Omental fat pad (tissue), 4 donors: ENCODE measurements at places on chromosomes 13 and 19. TPM values are rescaled to one million over a fixed set of nuclear protein-coding genes. Genes with fewer than 3 reads are reported as not detected.

DNA sequence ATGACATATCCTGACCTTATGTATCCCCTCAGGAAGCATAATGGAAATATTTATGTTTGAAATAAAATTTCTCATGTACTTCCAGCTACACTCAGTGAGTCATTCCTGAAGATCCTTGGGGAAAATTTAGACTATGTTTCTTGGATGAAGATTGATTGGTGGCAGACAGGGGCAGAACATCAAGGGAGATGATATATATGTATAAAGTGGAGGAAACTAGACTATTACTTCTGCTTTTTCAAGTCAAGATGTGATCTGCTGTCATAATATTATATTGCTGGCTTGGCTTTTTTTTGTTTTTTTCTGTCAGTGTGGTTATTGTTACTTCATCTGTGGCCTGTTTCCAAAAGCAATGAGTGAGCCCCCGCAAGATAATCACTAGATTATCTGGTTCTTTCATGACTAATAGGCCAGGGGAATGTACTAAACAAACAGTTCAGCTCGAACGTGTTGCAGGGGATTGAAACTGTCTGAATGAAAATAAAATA lies 87.2 kb upstream of the TNFSF11 start:
- DNase-seq, result no peak

GRCh38 chr19:47377208-47377701 lies 28.1 kb downstream of the DHX34 start:
- DNase-seq, result no peak

GRCh38 chr19:7868671-7869452 lies 5.3 kb downstream of the PRR36 start:
- DNase-seq, result no peak

GRCh38 chr13:21894091-21894490 lies 223.2 kb downstream of the FGF9 start:
- DNase-seq, result no peak

- no peak for DNase-seq
Observed at GRCh38 chr13:82627183-82627582, 1255.1 kb downstream of the SLITRK1 start.

DNA sequence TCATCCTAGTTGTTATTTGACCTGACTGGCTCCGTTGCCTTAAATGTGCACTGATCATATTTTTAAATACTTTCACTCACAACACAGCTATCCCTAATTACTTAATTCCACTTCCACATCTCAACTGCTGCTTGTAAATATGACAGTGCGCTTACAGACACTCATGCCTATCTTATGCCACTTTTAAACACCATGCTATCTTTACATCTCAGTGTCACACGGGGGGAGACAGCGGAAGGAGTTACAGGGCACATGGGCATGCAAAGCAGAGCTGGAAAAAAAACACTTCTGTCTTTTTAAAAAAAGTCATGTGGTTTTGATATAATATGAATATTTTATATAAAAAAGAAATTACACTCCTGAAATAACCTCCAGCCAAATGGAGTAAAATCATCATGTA lies 44.1 kb downstream of the SMAD9 start:
- DNase-seq, result no peak

- no peak for DNase-seq
Observed at GRCh38 chr19:56273563-56274117, 1.1 kb downstream of the EDDM13 start.

GRCh38 chr13:105050686-105051085 lies 1484.8 kb downstream of the EFNB2 start:
- no peak for DNase-seq

DNA sequence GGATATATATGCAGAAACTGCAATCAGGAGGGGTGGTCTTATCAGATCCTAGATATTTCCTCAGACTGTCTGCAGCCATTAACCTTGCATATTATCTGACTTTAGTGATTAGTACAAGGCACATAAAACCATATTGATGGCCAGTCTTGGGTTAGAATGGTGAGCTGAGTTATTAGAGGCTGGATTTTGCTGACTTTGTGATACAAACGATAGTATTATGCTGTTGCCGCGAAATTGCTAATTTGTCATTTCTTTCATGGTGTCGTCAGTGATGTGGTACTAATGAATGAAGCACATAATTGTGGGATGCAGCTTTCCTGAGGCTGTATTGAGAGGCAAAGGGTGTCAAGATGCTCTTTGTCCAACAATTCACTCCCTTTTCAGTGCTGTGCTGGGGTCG lies 172.5 kb downstream of the TEX29 start:
- DNase-seq, result no peak

FBXO17 gene
- 40.8 TPM for total RNA-seq

PSG3 gene
- total RNA-seq, result not detected

LRRC25 gene
- total RNA-seq, result 22.9 TPM

GPR12 gene
- total RNA-seq, result not detected

TCF3 gene
- total RNA-seq, result 38.0 TPM
